Stimulated activated CD4-positive, alpha-beta T cell treated with anti-CD3 and anti-CD28 coated beads, Interleukin-4, amount 100 ng/mL, for 24 hours (primary cell): ENCODE measurements at places on chromosomes 13 and 19.

DNA sequence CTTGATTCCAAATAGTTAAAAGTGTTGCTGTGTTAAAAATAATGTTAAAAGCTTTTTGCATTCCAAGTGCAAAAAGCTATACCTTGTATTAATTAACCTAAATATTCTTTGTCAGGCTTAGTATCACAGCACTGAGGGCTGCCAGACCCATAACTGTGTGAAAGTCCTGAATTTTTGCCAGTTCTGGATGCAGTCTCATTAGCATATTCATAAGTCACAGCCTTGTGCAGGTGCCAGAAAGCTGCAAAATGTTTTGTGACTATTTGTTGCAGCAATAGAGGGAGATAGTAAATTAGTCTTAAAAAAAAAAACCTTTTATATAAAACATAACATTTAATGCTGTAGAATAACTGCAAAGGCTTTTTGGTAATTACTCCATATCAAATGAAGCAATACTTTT is 56.6 kb downstream of the SLITRK1 start:
- no peak for DNase-seq

DNA sequence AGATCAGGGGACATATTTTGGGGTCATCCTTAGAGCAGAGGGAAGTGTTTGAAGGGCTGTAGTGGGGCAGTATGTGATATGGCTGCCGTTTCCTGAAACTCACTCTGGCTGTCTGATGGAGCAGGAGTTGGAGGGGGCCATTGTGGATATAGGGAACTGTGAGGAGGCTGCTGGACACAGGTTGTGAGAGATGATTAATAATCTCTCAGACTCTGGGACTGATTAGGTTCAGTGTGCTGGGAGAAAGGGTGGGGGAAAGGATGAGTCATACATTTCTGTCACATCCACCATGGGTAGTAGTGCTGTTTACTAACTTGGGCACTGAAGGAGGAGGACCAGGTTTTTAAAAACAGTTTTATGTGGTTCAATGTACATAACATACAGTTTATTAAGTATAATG is 4.8 kb downstream of the B3GLCT start:
- DNase-seq, result peak; percentile 18

DNA sequence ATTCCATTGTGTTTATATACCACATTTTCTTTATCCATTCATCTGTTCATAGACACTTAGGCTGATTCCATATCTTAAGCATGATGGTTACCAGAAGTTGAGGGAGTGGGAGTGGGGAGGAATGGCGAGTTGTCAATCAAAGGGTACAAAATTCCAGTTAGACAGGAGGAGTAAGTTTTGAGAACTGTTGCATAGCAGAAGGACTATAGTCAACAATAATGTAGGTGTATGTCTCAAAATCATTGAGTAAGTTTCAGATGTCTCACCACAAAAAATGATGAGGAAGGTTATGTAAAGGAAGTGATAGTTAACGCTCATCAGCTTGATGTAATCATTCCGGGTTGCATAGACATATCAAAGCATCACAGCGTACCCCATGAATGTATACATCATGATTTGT is 4.6 kb upstream of the UBL3 start:
- DNase-seq, result no peak

DNA sequence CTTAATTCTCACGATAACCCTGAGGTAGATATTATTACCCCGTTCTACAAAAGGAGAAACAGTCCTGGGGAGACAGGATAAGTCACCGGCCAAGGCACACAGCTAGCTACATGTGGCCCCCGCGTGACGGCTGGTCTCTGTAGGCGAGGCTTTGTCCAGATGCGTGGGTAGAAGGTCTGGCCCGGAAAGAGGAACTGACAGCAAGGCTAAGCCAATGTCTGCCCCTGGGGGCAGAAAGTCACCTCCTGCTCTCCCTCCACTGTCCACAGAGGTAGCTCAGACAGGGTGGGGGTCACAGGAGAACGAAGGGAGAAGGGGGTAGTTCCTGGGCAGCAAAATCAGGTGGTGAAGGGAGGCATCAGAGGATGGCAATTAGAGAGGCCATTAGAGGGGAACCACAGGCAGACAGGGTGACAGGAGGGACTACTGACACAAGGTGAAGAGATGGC is 1.8 kb downstream of the APOC4 start:
- no peak for DNase-seq

GRCh38 chr13:77919246-77919920 is 752 bp upstream of the EDNRB start:
- no peak for DNase-seq

DNA sequence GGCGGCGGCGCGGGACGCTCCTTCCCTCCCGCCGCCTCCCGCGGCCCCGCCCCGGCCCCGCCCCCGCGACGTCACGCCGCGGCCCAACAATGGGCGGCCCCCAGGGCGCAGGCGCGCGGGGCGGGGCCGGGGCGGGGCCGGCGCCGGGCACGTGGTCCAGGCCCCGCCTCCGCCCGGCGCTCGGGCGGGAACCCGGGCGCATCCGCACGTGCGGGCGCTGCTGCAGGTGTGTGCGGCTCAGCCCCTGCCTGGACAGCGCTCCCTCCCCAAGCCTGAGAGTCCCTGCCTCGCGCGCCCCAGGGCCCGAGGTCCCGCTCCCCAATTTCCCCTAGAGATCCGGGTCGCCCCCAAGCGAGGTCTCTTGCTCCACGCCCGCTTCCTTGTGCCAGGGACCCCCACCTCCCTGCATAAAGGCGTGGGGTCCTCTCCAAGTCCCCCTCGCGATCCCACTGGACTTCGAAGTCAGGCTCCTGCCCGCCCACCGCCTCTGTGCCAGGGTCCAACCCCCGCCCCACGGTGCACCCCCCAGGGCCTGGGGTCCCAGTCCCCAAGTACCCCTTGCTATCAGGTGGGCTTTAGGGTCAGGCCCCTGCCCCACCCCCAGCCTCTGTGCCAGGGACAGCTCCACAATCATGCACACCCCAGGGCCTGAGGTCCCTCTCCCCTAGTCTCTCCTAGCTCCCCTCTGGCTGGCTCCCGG is at the start of gene MEX3D:
MEX3D (minus strand) TSS at position 6 of the 700 bp plus-strand sequence. CDS start 267 bp downstream, outside the sequence.
- peak; percentile 77 for DNase-seq

- no peak for DNase-seq
These were observed 30.1 kb upstream of the METTL21C start for GRCh38 chr13:102724923-102725322.

- no peak for DNase-seq
These were observed 41.5 kb downstream of the WDFY2 start for GRCh38 chr13:51625555-51626345.

DNA sequence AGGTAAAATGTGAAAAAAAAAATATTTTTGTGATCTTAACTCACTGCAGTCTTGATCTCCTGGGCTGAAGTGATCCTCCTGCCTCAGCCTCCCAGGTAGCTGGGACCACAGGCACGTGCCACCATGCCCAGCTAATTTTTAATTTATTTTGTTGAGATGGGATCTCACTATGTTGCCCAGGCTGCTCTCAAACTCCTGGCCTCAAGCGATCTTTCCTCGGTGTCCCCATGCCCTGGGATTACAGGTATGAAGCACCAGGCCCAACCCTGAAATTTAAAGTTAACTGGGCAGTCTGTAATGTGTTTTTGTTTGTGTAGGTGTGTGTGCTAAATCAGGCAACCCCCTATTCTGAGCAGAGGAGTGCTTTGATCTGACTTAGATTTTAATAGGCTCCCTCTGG is 3.4 kb upstream of the C5AR1 start:
- no peak for DNase-seq

- DNase-seq, result peak; percentile 55
These were observed 123.0 kb downstream of the SLC7A1 start for GRCh38 chr13:29472332-29472961.
